Activated T-cell treated with anti-CD3 and anti-CD28 coated beads for 48 hours (primary cell): ENCODE measurements at places on chromosomes 7 and 10.

DNA sequence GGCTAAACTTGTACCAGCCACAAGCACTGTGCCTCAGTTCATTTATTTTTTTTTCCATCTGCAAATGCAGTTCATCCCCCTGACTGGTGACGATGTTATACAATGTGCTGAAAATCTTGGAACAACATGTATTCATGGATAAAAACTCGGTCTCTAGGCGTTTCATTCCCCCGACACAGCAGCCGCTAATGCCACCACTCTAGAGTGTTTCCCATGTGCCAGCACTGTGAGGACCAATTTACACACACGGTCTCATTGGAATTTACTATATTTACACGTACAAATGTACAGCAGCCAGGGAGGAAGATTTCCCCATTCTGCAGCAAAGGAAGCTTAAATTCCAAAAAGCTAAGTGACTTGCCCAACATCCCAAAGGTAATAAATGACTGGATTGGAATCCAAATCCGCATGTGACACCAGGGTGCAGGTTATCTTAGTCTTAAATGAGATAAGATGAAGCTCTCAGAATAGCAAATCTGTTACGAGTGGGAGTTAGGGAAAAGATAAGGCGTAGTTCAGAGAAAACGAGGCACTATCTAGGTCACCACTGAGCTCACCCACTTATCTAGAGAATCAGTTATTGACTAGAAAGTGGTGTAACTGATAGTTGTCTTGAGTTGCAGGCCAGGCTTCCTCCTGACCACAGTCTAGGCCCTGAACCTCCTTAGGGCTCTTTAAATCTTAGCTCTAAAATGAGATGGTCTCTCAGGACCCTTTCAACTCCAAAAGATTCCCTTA is 36.7 kb downstream of the FAM107B start:
- DNase-seq: no peak

- DNase-seq: no peak
These were observed 5.7 kb upstream of the ITIH2 start for GRCh38 chr10:7697426-7697825.

DNA sequence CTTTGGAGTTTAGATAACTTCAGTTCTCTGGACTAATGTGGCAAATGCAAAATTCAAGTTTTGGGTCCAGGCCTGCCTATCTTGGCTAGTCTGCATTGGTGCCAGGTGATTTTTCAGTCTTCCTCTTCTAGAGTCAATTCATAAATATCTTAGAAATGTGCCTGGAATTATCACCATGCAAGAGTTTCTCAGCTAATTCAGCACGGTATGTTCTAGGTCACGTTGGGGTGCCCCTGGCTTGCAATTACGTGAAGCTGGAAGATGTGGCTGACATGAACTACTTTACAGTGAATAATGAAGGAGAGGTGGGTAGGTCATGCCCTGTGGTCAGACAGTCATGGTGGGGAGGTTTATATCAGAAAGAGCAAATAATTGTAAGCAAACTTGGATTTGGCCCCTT is 25.0 kb downstream of the ZDHHC6 start:
- DNase-seq: no peak

DNA sequence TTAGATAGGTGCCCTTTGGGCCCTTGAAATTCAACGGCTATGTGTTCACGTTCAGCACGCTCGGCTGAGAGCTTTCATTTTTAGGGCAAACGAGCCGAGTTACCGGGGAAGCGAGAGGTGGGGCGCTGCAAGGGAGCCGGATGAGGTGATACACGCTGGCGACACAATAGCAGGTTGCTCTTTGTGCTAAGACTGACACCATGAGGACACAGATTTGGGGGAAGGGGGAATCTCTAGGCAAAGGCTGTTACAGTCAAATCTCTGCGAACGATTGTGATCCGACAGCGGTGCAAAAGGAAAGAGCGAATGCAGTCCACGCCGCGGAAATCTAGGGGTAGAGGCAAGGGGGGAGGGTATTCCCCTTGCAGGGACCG is 667 bp downstream of the KLLN start:
- peak; percentile 58 for DNase-seq

GRCh38 chr10:113565364-113565763 is 12.5 kb downstream of the HABP2 start:
- DNase-seq: no peak

GRCh38 chr7:133886797-133887196 is 240.3 kb upstream of the LRGUK start:
- DNase-seq: no peak
